Mucosa of descending colon (tissue), 3 donors: ENCODE measurements at places on chromosomes 6 and 20.

- DNase-seq = no peak
These were observed 199.2 kb downstream of the MAFB start for GRCh38 chr20:40489886-40490285.

DNA sequence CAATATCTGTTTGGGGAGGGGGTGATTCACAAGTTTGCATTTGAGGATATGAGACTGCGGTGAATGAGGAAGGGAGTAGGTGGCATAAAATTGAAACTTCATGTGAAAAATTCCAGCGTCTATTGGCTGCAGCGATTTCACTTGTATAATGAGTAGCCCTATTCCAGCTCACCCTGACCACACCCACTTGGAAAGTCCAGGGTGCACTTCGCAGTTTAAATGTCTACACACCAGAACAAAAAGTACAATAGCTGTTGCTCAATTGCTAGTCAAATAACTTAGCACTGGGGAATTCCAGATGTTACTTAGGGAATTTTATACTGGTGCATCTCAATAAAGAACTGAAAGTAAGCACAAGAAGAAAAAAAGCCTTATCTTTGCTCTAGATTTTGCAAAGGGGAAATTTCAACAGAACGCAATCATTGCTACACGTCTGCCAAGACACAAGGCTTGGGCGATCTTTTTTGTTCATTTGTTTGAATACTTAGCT is 6.3 kb downstream of the TNFAIP3 start:
- peak; percentile 58 for DNase-seq

- DNase-seq = no peak
These were observed 255.2 kb downstream of the CD109 start for GRCh38 chr6:73951183-73951582.

DNA sequence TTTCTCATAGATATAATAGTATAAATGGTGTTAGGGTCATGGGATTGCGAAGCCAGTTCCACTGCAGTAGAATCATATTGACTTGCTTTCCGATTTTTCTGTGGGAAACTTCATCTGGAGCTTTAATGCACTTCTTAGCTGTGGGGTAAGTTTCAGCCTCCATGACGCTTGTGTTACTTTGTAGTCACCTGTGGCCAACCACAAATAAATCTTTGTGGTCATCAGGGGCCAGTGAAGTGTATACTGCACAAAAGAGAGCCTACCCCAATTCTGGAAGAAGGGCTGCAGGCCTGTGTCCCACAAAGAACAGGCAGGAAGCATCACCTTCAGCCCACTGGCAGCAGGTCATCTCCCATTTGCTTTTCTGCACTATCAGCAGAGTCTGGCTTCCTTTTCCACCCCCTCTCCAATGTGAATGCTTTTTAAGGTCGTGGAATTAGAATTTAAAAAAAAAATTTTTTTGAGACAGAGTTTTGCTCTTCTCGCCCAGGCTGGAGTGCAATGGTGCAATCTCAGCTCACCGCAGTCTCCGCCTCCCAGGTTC is 32.0 kb downstream of the MTHFD1L start:
- no peak for DNase-seq

DNA sequence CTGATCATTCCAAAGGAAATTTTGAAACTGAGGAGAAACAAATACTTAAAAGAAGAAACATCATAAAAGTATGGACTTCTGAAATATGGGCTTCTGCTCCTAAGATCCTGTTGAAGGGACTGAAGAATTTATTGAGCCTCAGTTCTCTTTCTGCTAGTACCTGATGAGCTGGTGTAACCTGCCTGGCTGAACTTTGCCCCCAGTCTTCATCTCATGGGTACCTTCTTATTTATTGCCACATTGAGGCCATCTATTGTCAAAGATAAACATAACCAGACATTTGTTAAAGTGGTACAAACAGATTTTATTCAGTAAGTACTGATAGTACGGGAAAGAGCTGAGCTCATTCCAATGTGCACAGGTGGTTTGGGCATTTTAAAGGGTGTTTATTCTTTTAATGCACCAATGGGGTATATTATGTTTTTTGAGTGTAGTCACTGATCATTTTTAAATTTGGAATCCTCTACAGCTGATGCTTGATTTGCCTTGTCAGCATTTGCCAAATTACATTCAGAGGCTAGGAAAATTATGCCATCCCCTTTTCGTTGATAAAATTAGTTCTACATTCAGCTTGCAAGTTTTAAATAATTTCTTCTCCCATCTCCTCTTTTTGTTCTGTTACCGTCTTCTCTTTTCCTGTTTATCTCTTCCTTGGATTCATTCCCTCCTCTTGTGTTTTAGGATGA is 118.2 kb downstream of the PRIM2 start:
- no peak for DNase-seq

- DNase-seq = no peak
These were observed 80.9 kb downstream of the RNGTT start for GRCh38 chr6:88882536-88882935.

DNA sequence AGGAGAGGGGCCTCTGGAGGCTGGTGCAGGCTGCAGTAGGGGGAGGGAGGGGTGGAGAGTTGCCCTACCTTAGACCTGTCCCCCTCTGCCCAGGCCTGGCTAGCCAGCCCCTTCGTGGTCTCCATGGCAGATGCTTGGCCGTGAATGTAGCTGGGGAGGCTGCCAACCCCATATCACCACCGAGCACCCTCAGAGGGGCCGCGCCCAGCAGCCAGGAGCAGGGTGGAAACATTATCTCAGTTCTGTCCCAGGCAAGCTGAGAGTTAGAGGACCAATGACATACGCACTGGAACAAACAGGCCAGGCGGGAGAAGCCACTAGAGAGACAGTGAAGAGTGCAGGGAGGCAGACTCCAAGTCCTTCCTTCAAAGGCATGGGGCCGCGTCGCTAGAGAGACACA is 66.5 kb downstream of the LRFN2 start:
- no peak for DNase-seq

DNA sequence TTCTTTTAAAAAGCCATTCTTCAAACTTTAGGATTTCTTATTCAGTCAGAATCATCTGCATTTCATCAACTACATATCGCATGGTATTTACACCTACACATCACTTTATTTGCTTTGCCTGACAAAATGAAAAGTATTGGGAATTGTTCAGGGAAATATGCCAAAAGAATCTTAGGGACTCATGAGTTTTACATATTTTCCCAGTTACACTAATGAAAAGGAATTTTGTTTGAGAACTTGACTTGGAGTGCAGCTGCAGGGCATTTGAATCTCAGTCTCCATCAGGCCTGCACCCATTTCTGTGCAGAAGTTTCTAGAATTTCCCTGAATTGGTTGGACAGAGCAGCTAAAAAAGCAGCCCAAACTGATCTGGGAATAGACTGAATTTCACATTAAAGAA is 65.3 kb downstream of the MTHFD1L start:
- no peak for DNase-seq

GRCh38 chr6:132021552-132022375 is 70.6 kb upstream of the CCN2 start:
- no peak for DNase-seq

GRCh38 chr6:86756640-86757229 is 180.6 kb upstream of the HTR1E start:
- no peak for DNase-seq

GRCh38 chr6:518218-518617 is 126.7 kb downstream of the IRF4 start:
- DNase-seq = no peak

GRCh38 chr6:132937466-132937906 is 123.1 kb downstream of the RPS12 start:
- no peak for DNase-seq

DNA sequence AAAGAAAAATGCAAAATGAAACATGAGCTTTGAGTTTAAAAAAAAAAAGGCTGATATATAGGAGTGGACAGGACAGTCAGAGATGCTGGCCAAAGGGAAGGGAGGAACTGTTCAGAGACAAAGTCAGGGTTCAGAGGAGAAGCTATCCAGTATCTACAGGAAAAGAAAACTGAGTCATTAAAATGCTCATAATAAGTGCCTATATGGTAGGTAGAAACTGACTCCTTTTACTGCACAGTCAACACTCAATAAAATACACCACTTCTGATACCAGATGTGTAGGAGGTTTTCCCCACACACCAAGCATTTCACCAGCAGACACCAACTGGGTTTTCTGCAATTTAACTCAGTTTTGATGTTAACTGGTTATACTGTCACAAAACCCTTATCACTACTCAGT is 32.9 kb downstream of the FRK start:
- no peak for DNase-seq

DNA sequence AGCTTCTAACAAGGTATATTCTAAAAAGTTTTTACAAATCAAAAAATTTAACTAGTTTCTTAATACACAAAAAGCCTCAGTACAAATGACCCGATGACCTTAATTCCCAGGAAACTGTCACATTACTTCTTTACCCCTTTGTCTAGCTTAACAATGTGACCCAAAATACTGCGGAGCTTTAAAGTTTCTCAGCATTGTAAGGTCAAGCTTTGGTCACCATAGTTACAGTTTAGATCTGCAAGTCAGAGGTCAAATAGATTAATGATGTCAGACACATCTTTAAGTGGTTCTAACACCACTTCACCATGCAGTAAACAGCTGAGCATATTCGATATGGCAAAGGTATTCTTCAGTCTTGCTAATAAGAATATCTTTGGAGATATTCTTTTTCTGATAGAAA is 36.8 kb upstream of the FLRT3 start:
- no peak for DNase-seq

- no peak for DNase-seq
These were observed 109.9 kb upstream of the HEY2 start for GRCh38 chr6:125639466-125640020.

- DNase-seq = peak; percentile 93
These were observed 6.3 kb upstream of the DHX16 start for GRCh38 chr6:30678964-30679726.

DNA sequence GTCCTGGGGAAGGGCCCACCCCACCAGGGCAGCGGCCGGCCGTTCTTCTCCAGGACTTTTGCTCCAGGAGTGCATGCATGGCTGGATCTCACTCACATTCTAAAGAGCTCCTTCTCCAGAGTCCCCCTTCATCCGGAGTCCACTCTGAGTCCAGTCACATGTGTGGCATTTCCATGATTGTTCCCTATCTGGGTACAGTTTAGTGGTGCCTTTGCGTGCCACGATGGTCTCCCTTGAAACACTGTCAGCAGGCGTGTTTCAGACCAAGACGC is 20.9 kb downstream of the OSBPL2 start:
- no peak for DNase-seq

GRCh38 chr6:44738601-44739146 is 351.2 kb downstream of the CDC5L start:
- no peak for DNase-seq

- no peak for DNase-seq
These were observed 341.6 kb downstream of the QKI start for GRCh38 chr6:163756079-163756478.
